CD4-positive, alpha-beta T cell treated with Interleukin-2 at 100 ng/mL for 4 hours (primary cell): ENCODE measurements at places on chromosomes 11 and 22.
A peak's percentile ranks its signal among the peaks of the same experiment; 100 is the strongest.

DNA sequence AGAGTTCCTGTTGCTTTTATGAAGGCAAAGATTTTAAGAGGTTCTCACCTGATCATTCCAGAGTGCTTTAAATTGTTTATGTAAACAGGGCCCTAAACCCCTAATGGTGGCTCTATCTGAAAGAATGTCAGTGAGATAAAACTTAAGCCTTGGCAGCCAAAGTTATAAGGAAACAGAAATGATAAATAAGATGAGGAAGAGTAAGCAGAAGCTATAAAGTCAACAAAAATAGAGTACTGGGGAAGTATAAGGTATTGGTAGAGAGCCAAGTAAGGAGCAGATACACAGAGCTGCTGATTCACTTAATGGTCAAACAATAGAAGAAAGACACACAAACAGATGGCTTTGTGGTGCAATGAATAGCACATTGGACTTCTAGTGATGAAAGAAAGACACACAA lies 37.9 kb downstream of the TMPRSS5 start:
- no peak for DNase-seq

DNA sequence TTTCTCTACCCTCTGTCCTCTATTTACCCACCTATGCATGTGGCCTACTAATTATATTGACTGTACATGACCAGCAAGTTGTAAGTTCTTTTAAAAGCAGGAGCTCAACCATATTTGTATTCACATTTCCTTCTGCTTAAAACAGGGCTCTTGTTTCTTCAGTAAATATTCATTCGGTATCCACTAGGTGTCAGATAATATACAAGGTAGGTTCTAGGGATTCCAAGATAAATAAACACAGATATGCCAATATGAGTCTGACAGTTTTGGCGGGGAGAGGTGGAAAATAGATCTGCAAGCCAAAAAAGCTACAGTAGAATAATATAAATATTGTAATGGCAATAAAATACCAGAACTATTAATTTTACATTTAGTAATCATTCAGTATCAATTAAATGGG lies 15.3 kb upstream of the RAB30 start:
- no peak for DNase-seq

GRCh38 chr11:44726283-44727113 lies at the start of gene TSPAN18:
Gene TSPAN18, plus strand, starts transcription at chr11:44726962. Its CDS starts 179,455 bp downstream, at chr11:44906417.
- DNase-seq: peak; percentile 25

- no peak for DNase-seq
Measured at GRCh38 chr11:96614846-96615245, 225.0 kb downstream of the JRKL start.

GRCh38 chr11:96256215-96257011 lies 86.6 kb downstream of the MAML2 start:
- no peak for DNase-seq

DNA sequence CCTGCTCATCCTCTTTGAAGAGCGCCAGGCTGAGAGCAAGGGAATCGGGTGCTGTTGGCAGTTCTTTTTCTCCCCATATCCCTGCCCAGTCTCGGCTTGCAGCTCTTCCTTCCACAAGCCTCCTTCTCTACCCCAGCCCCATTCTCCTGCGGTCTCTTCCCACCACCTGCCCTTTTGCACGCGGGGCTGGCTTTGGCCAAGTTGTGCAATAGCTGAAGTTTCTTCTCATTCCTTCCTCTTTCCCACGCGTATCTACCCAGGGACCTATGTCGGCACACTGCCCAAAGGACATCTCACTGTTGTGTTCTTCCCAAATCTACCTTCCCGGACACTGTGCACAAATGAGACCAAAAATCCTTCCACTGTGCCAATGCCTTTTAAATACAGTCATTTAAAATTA lies 22.3 kb upstream of the HTR3A start:
- no peak for DNase-seq

DNA sequence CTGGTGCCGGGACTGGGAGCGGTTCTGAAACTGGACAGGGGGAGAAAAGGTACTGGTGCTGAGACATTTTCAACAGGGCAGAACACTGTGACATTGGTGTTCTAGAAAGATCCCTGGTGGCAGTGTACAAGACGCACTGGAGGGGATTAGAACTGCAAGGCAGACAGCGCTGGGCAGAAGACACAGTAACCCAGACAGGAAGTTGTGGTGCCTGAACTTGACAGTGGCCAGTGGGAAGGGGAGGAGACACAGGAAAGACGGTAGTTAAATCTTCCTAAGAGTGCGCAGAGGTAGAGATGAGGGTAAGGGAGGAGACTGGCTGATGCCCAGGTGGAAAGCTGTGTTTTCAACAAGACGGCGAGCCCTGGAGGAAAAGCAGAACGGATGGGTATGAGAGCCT lies 24.5 kb downstream of the FAM227A start:
- no peak for DNase-seq

GRCh38 chr11:17739945-17740338 lies 5.4 kb downstream of the KCNC1 start:
- no peak for DNase-seq

GRCh38 chr22:37340331-37341262 lies 58.3 kb downstream of the CYTH4 start:
- DNase-seq: no peak

GRCh38 chr11:57732661-57733060 lies 8.6 kb upstream of the SELENOH start:
- DNase-seq: no peak

DNA sequence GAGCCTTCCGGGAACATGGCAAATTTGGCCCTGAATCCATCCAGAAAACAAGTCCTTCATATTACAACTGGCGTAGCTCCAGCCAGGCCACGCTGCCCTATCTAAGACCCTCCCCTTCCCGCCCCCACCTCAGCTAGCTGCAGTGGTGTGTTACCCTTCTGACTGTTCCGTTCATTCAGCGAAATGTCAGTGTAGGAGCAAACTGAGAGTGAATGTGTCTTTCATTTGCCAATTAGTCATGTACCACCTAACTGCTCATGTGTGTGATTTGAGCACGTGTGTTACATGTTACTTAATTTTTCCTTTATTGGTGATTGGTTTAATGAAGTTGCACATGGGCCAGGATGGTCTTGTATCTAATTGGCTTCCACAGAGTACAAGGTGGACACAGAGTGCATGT lies 34.8 kb upstream of the POU2AF1 start:
- DNase-seq: no peak

- DNase-seq: no peak
Measured at GRCh38 chr11:17257196-17257595, 19.3 kb upstream of the NUCB2 start.

DNA sequence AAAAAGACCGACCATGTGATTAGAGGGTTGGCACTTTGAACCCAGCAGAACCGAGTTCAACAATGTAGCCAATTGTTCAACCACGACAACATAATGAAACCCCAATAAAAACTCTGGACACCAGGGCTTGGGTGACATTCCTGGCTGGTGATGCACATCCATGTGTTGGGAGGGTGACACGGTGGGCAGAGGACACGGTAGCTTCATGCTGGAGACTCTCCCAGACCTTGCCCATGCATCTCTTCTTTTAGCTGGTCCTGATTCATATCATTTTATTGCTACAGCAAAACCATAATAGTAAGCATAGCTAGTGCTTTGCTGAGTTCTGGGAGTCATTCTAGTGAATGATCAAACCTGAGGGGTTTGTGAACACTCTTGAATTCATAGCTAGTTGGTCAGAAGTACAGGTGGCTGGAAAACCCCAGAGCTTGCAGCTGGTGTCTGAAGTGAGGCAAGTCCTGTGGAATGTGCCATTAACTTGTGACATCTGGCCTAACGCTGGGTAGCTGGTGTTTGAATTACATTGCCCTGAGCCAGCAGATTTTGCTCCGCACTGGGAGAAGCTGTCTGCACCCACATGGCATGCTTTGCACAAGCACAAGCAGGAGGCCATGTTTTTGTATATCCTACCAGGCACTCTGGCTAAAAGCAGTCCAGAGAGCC lies 14.0 kb downstream of the RPUSD4 start:
- no peak for DNase-seq

DNA sequence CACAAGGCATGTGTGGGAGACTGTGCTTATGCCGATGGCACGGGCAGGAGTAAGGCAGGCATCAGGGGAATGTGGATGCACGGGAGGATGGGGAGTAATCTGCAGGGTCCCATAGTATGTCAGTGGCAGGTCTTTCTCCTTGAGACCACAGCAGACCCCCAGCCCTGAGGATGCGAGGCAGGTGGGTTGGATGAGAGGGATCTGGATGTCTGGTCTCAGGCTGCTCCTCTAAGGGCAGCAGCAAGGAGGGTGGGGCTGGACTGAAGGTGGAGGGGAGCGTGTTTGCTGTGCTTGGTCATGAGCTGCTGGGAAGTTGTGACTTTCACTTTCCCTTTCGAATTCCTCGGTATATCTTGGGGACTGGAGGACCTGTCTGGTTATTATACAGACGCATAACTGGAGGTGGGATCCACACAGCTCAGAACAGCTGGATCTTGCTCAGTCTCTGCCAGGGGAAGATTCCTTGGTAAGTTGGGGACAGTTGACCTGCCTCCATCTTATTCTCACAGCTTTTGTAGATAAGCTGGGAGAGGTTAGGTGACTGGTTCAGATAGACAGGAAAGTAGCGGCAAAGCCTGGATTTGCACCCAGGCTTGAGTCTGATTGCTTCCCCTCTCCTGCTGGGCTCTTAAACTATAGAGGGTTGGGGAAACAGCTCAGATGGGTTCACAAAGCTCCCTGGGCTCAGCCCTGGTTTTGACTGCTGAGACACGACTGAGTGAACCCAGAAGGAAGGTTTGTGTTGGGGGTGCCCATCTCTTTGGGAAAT lies at the start of gene APOL1:
APOL1 (plus strand) TSS at position 380 of the 769 bp plus-strand sequence. CDS start 1,823 bp downstream, outside the sequence.
- peak; percentile 69 for DNase-seq

DNA sequence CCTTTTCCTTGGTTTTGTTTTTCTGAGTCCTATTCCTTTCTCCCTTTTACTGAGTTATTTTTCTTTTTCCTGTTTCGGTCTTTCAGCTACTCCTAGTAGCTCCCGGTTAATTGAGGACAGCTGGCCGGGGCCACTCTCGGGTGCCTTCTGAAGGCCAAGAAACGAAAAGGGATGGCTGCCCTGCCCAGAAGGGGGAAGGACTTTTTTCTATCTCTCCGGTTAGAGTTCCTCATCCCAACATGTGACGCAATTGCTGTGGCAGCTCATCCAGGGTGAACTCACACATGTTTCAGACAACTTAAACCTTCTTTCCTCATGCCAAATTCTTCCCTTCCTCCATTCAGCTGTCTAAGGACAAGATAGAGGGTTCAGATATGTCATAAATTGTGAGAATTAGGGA lies 83.6 kb downstream of the PIWIL4 start:
- no peak for DNase-seq

DNA sequence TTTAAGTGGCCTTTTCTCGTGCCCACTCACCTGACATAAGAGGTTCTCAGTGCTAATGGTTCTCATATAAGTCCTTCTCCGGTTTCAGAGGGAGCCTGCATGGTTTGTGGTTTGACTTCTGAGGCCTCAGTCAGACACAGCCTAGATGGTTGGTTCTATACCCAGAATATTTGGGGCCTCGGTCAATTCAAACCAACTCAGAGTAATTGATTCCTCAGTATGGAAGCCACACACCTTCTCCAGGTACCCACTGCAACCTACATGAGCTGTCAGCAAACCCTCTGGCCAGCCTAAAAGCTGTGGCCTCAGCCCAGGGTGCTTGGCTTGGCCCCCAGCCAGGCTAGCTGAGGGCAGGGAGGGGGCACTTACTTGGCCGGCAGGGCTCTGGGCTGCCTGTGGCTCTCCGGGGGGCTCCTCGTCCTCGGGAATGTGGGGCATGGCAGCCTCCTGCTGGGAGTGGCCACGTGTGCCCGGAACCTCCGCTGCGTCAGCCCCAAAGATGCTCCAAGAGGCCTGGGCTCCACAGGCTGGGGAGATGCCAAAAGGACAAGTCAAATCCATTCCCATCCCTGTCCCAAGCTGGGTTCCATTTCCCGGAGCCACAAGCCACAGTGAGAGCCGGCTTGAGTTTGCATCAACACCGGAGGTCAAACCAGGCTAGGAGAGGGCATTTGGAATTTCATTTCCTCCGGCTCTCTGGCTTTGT lies 41.7 kb downstream of the IRAG1 start:
- no peak for DNase-seq

GRCh38 chr11:19723572-19724342 lies 11.1 kb downstream of the NAV2 start:
- peak; percentile 74 for DNase-seq

- no peak for DNase-seq
Measured at GRCh38 chr11:22878039-22878438, 17.8 kb upstream of the CCDC179 start.

DNA sequence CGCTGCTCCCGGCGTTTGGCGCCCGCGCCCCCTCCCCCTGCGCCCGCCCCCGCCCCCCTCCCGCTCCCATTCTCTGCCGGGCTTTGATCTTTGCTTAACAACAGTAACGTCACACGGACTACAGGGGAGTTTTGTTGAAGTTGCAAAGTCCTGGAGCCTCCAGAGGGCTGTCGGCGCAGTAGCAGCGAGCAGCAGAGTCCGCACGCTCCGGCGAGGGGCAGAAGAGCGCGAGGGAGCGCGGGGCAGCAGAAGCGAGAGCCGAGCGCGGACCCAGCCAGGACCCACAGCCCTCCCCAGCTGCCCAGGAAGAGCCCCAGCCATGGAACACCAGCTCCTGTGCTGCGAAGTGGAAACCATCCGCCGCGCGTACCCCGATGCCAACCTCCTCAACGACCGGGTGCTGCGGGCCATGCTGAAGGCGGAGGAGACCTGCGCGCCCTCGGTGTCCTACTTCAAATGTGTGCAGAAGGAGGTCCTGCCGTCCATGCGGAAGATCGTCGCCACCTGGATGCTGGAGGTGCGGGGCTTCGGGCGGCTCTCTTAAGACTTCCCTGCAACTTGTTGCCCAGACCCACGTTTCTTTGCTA lies at the start of gene CCND1:
CCND1 (plus strand) TSS at position 162 of the 587 bp plus-strand sequence; CDS start at position 320, 158 bp downstream.
- DNase-seq: peak; percentile 26

DNA sequence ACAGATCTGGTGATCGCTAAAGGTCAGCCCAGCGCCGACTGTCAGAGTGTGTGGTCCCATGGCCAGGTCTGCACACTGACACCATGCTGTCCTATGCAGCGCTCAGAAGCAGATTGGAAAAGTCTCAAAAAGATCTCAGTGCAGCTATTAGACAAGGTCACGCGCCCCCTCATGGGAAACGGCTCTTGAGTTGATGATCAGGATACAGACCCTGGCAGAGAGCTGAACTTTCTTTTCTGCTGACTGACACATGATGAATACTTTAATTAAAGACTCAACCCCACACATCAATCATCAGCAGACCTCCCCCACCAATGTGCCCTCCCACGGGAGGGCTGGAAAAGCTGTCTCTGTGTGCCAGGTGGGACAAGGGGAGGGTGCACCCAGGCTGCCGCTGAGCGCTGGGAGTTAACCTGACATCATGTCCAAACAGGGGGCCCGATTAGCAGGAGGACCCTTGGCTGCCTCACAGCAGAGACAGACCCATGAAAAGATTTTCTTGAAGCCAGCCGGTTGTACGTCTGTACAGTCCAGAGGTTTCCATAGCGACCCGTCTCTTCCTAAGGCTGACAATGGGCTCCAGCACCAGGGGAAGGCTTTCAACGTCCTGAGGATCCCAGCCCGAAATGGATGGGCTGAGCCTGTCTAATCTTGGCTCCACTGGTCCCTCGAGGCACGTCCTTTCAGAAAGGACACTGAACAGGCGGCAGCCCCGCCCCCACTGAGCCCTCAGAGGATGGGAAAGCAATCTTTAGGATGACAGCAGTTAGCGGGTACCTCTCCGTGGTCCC lies 26.9 kb downstream of the RASD2 start:
- no peak for DNase-seq
